Stimulated activated CD4-positive, alpha-beta T cell treated with anti-CD3 and anti-CD28 coated beads, Interleukin-12 subunit alpha, Interleukin-12 subunit beta, amount 100 ng/mL, for 4 hours (primary cell): ENCODE measurements at places on chromosomes 7 and 10.

- peak; percentile 18 for DNase-seq
Observed at GRCh38 chr10:28291881-28292297, 11.0 kb downstream of the MPP7 start.

DNA sequence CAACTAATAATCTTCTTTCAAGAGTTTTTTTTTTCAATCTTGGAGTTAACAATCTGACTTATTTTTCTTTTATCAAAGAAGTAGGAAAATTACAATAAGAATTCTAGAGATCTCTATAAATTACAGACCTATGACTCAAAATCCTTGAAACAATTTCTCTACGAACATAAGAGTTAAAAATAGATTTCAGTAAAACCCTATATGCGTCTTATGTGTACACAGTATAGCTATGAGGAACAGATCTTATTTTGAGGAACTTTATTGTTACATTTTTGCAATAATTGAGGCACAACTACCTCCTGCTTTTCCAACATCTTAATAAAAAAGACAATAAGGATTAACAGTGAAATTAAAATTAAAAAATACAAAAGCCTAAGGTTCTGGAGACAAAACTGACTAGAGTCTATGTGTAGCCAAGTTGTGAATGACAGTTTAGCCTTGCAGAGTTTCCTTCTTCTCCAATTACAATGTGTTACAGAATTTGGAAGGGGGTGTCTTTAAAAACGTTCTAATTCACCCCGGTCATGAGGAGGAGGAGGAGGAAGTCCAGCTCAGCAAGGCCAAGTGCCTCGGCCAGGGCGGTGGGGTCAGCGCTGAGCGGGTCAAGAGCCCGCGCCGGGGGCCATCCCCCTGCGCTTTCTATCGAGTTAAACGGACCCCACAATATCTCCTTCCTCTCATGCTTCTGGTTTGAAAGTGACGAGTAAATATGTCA is 40.5 kb downstream of the AMZ1 start:
- no peak for DNase-seq

GRCh38 chr7:4683043-4683883 is 1.2 kb downstream of the FOXK1 start:
- DNase-seq, result peak; percentile 4

DNA sequence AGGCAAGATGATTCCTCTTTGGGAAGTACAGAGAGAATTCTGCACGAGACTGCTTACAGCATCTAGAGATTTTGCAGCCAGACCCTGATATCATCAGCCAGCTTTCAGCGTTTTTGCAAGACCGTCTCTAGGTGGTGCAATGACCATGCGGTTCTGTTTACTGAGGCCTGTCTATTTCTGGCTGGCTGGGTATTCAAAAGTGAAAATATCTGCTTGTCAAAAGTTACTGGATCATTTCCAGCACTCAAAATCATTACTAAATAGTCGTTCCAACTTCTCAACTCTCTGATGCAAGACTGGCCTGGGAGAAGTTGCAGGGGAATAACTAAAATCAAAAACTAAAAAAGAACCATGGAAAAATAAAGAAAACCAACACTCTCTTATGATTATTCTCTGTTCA is 240.1 kb downstream of the ELMO1 start:
- no peak for DNase-seq

DNA sequence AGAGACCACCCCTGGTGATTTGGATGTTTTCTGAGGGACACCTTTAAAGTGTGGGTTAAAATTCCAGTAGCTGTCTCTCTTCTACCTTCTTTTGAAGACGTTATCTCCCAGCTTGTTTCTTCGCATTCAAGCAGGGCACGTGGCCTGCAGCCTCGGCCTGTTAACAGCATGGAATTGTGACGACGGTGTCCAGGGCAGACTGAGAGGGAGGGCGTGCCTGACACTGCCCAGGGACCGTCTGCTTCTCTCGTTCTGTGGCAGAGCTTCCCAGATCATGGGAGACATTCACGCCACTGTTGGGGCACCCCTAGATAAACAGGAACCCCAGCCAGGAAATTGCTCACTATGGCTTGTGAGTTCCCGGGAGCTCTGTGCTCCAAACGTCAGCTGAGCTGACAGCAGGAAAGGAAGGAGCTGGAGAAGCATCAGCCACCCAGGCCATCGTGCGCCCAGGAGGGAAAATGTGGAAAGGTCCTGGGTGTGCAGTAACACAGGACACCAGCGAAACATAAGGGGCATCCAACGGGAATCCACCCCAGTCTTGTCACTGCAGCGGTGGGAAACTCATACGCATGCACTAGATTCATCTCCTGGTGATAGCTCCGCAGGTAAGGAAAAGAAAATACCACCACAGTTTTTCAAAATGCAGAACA is 41.1 kb upstream of the RBM33 start:
- DNase-seq, result no peak

DNA sequence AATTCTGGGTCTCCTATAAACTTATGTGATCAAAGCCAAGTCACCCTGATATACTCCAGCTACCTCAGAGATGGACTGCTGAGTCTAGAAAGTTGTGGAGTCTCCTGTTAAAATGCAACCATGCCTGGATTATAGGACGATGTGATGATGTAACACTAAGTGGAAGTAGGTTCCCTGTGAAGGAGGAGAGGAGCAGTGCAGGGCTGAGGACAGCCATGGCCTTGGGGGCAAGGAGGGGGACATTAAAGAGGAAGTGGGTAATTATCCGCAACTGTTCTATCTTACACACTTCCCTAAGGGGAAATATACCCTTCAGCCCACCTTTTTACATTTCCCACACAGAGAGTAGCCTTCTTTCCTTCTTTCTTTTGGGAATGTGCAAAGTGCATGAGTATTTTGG is 63.8 kb downstream of the MTPN start:
- no peak for DNase-seq

- no peak for DNase-seq
Observed at GRCh38 chr10:98361131-98362025, 53.6 kb downstream of the PYROXD2 start.

- DNase-seq, result no peak
Observed at GRCh38 chr7:1113548-1113885, 25.6 kb downstream of the GPER1 start.
